ENCODE measurements at places on chromosomes 3 and 15.

DNA sequence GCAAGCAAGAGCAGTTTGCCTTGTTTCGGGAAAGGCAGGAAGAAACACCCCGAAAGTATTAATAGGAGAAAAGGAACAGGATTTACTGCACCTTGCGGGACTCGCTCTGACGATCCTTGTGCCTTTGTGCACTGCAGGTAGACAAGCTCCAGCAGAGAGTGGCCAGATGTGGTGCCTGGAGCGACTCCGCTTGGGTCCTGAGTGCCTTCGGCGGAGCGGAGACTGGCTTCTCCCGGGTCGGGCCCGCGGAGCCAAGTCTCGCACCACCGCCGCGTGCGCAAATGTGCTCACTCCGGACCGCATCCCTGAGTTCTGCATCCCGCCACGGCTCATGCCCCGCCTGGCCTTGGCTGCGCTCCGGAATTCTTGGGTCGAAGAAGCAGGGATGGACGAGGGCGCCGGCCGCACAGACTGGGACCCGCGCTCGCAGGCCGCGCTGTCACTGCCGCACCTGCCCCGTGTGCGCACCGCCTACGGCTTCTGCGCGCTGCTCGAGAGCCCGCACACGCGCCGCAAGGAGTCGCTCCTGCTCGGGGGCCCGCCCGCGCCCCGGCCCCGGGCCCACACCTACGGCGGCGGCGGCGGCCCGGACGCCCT lies 769 bp downstream of the C2CD4A start:
- no peak for DNase-seq

DNA sequence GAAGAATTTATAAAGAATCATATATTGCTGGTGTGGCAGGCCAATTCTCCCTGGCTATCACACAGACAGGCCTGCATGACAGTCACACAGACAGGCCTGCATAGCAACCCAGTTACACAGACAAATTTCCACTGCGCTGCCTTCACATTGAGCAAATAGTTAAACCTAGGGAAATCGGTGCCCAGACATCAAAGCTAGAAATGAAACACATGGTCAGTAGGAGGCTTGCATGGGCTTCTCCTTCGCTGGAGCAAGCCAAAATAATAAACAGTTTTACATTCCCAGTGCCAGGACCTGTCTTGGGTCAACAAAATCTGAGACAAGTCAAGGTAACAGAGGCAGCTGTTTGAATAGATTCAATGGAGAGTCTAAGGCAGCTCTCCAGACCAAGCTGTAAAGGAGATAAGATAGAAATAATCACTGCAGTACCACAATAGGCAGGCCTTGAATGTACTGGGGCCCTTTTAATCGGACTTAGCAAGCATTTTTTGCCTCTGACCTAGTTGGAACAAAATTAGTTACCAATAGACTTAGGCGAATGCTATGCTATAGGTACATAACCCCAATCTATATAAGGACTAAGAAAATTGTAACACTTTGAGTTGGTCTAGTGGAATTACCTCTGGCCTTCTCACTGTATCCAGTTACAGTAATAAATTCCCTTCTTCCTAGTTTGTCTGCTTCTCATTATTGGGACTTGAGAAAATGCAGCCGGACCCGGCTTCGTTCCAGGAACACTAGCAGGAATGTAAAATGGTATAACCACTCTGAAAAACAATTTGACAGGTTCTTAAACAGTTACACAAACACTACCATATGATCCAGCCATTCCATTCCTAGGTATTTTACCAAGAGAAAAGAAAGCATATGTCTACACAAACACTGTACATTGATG lies 274.7 kb upstream of the UBE2E2 start:
- no peak for DNase-seq

GRCh38 chr3:194471863-194472262 lies 14.9 kb downstream of the ATP13A3 start:
- DNase-seq: no peak

- DNase-seq: no peak
Measured at GRCh38 chr3:3119393-3119851, 7.3 kb upstream of the TRNT1 start.

DNA sequence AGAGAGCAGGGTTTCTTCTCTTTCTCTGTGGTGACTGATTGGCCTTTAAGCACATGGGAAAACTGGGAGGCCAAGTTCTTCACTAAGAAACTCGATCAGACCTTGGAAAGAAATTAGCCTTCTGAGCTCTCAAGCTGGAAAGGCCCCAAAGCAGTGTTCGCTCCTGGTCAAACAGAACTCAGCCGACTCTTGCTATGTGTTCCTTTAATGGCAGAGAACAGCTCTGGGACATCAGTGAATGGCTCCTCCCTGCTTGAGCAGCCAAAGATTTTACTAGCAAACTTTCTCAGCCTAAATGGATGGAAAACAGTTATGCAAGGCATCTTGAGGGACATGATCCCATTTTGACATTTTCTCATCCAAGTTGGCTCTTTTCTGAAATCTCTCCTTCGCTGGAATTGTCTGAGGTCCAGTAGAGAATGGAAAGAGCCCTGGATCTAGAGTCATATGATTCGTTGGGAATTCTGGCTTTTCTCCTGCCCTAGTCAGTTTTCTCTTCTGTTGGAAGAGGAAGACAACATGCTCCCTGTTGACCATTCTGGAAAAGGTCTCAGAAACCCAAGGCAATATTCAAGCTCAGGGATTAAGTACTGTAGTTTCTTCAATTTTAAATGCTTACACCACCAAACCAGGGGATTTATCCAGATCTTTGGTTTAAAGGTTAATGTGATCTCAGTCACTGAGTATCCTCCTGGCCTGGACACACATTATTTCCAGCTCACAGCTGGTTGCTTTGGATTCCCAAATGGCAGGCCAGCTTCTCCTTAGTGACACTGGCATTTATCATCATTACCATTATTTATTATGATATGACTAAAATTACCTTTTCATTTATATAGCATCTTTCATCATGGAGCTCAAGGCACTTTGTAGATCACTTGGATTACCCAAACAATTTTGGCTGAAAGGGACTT lies 319.6 kb downstream of the AGBL1 start:
- no peak for DNase-seq

GRCh38 chr3:94173673-94174434 lies 111.0 kb downstream of the NSUN3 start:
- no peak for DNase-seq

Data from stimulated activated CD4-positive, alpha-beta T cell treated with anti-CD3 and anti-CD28 coated beads, TNF-alpha, amount 100 ng/mL, for 1 hour (primary cell).